8988T (cell line): ENCODE measurements at places on chromosomes 4 and X.

DNA sequence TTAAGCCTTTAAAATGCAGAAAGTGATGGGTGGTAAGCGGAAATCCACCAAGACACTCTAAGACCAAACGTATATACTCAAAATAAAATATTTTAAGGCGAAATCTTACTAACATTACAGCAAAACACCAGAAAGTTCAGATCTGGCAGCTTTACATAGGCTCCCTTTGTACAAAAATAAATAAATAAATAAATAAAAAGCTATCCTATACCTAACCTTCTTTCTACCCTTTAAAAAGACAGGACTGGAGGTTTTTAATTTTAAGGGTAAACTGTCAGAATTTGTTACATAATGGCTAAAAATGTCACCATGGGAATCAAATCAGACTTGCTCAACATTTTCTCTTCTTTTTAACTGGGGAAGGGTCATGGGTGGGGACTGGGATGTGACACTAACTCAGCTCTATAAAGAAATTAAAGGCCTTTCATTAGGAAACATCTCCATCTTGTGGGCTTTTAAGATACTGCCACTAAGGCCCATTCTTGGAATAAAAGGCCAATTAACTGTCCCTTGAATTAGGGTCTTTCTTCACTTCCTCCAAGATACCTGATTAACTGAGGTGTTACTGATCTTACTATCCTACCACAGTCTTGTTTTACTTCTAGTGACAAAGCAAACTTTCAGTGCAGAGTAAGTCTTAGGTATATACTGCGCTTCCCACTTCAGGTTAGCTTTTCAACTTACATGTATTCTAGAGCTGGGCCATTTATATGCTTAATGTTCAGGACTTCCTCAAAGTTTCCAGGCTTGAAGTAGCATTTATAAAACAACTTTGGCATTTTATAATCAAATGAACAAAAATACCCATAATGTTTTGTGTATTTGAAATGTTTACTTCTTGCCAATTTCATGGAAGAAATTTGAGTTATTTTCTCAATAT lies 13.3 kb downstream of the HNRNPD start:
- no peak for DNase-seq

DNA sequence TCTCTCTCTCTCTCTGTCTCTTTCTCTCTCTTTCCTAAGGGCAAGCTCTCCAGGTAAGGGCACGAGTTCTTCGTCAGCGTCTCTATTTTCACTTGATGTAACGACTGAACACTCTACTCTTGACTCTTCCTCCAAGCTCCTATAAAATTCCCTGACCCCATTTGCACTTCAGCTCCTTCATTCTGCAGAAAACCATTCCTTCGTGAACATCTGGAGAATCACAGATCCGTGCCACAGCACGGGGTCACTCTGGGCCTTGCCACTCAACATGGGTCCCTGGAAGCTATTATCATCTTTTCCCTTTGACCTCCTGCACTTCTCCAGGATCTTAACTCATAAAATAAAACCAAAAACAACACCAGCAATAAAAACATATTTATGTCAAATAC lies 112.0 kb upstream of the LNX1 start:
- DNase-seq = no peak

GRCh38 chr4:40256329-40256728 lies 59.5 kb downstream of the RHOH start:
- DNase-seq = no peak

DNA sequence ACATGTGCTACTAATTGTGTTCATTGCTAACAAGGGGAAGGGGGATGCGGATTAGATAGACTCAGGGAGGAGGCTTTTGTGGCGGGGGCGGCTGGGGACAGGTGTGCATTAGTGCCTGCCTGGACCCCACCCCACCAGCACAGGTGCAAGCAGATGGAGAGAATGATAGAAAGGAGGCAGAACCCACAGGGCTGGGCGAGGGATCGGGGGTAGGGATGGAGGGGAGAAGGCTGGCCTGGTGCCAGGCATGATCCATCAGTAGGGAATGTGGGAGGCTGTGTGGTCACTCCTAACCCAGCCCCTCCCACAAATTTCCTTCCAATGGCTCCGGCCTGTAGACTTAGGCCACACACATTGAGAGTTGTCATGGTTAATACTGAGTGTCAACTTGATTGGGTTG lies 30.5 kb upstream of the CRMP1 start:
- no peak for DNase-seq

- DNase-seq = no peak
Measured at GRCh38 chr4:14375816-14376215, 626.5 kb upstream of the CPEB2 start.

DNA sequence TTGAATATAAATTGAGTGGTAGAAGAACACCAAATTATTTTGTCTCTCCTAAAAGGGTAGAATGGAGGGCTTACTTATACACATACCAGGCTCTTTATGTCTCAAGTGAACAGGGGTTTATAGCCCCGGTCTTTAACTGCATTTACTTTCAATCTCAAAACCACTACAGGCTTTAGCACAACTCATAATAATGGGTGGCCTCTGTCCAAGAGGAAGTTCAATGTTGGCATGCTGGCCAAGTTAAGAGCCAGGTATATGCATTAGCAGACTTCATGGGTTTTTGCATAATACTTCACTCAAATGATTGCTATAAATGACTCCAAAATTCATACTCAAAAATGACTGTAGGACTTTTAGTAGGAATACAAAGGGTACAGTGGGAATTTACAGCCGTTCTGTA lies 118.5 kb upstream of the OTUD4 start:
- DNase-seq = no peak

- no peak for DNase-seq
Measured at GRCh38 chr4:93529692-93530372, 298.7 kb upstream of the ATOH1 start.

DNA sequence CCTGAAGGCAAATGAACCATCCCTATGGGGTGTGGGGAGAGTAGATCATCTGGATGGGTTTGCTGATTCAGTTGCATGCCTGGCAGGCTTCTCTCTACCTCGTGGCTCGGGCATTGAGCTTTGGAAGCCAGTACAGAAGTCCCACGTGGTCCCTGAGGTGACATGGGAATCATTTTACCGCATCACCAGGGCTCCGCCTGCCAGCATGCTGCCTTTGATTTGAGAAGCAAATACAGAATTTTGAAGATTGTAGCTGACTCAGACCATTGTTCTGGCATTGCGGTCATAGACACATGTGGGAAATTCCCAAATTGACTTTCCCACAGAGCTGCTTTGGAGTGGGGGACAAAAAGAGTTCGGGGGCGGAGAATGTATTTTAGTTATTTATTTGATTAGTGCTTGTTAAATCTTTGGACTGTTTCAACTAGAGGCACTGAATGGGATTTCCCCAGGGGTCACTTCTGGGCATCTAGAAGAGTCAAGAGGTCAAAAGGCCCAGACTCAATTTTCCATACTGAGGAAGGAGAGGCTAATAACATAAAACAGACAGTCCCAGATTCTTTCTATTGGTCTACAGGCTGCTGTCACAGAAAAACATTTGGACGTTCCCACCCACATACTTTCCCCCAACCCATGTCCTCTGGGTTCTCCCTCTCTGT lies 79.3 kb downstream of the NHSL2 start:
- DNase-seq = no peak

- DNase-seq = no peak
Measured at GRCh38 chrX:41889317-41890025, 33.9 kb downstream of the CASK start.

GRCh38 chr4:40825014-40825838 lies 75.5 kb downstream of the NSUN7 start:
- no peak for DNase-seq

- DNase-seq = no peak
Measured at GRCh38 chr4:80161413-80162058, 35.8 kb upstream of the PRDM8 start.

DNA sequence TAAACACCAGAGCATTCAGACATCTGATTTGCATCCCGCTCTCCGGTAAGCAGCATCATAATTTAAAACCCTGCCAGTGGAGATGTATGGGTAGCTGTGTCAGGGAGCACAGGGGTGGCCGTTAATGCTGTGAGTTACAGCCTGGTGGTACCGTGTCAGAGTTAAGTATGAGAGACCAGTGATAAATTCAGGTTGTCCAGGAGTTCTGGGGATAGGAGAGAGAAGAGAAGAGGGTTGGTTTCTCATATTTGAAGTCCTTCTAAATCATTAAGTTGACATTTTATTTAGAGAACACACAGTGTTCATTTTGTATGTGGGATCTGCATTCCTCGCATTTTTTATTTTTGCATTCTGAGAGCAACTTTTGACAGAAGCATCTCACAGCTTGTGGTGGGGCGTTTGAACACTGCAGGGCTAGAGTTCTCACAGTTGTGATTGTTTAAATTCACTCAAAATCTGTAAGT lies 157.6 kb downstream of the DCLK2 start:
- no peak for DNase-seq
